Right forelimb (tissue), 1 donor: ENCODE measurements at places on chromosomes 16 and 17.

DNA sequence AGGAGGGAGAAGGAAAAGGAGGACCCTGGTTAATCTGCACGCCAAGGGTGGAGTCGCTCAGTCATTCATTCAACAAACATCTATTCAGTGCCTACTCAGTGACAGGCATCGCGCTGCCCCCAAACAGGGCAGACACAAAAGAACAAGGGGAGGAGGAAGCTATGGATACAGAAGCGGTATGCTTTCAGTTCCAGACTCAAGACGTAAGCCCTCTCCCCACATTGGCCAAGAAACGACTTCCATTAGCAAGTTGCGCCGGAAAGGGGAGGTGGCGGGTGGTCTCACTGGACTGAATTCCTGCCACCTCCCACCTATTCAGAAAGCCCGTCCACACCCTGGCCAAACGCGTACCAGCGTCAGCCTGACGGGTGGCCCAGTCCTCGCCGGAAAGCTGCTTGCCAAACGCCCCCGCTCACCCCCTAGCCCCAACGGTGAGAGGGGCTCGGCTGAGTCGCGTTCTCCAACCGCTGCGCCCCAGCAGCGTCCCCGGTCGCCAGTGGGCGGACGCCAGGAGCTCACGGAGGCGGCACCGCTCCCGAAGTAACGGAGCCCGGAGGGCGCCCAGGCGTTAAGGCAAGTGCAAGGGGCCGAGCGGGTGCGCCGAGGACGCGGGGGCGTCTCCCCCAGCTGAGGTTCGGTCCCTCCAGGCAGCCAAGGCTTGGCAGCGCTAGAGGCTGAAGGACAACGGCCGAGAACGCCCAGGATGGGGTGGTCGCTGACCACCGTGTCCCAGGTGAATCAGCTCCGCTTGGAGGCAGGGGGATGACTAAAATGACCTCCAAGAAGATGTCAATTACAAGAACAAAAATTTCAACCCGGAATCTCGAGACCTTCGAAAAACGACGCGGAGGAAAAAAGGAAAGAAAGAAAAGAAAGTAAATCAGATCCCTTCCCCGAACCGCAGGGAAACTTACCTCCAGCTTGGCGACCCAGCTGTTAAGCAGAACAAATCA, 470.7 kb downstream of the SOX9 start:
- peak; percentile 63 for DNase-seq

GRCh38 chr16:66271074-66272060, 95.1 kb upstream of the CDH5 start:
- DNase-seq, result no peak

DNA sequence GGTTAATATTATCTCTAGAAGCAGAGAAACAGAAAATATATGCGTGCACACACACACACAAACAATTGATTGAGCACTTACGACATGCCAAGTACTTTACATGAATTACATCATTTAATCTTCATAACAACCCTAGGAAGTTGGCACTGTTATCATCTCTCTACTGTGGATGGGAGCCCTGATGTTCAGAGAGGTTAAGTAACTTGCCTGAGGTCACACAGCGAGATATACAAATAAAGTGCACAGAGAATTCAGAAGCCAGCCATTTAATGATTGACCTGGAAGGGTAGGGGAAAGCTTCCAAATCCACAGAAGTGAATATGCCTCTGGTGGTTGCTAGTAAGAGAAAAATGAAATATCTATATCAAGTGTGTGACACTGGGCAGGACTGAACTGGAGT, 37.5 kb upstream of the GPR139 start:
- DNase-seq, result no peak

DNA sequence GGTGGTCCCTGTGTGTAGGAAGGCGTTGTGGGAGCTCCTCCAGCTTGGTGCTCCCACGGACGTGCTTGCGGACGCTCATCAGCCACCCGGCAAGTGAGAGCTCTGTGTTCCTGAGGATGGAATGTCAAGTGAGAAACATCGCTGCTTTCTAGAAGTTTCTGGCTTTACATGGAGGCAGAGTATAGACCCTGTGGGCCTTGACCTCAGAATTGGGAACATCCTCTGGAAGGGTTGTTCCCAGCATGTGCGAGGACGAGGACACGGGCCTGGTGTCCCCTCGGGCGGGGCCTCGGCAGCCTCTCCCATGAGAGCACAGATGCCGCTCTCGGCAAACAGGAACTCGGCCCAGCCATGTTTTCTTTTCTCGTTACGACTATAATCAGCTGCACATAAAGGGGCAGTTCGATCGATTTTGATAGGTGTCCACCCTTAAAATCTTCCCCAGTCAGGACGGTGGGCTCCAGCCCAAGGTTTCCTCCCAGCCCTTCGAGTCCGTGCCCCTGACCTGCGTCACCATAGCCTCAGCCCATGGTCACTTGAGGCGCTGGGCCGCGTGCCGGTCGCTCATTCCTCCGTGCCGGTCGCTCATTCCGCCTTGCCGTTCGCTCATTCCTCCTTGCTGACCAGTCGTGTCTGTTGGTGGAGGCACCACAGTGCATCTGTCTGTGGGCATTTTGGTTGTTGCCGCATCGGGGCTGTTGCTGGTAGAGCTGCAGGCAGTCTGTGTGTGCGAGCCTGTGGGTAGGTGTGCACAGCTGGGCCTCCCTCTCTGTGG, 91.3 kb upstream of the ZNF750 start:
- no peak for DNase-seq

GRCh38 chr17:36840796-36841195, 96.5 kb upstream of the LHX1 start:
- DNase-seq, result no peak

DNA sequence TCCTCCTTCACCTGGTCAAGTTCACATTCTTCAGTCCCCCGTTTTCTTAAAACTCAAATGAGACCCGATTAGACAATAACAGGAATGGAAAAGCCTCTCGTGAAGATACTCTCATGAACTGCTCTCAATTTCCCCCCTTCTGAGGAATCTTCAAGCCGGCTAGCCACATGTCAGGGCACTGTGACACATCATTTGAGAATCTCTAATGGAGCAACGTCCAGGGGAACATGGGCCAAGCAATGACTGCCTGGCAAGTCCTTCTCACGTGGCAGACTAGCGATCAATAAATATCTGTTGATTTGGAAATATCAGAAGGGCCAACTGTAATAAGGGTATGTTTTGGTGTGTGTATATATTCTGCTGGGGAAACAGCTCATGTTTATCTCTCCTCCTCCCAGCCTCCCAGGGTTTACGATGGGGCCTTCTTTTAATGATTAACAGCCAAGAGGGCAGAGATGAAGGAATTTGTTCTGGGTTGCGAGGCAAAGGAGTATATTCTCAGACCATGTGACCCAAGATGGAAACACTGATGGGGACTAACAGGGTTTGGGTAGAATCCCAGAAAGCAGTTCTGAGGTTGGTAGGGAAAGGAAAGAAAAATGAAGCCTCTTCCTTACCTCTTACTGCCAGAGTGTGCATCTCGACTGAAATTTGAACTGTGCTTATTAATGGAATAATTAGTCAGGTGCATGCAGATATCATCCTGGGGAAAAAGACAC, 21.4 kb downstream of the TTLL6 start:
- DNase-seq, result no peak

DNA sequence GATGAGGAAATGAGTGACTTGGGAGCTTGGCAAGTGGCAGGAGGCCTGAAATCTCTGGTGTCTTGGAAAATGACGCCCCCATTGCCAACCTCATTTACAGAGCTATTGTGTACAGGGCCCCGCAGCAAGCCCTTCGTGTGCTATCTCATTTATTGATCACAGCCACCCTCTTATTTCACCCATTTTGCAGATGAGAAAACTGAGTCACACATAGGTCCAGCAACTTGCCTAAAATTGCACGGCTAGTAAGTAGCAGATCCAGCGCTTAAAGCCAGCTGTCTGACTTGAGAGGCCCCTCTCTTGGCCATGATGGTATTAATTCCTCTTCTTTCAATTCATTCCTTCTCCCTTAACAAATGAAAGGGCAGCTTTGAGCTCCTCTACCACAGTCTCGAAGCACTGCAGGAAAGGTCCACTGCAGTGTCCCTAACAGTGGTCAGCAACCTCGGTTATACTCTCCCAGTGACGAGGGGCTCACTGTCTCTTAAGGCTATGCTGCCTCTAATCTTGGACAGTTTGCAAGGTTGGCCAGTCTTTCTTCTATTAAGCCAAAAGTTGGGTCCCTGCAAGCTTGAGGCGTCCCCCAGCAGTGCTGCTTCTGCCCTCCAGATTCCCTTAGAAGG, 162.2 kb downstream of the COPRS start:
- DNase-seq, result peak; percentile 54

- DNase-seq, result no peak
Observed at GRCh38 chr17:51645056-51645455, 384.7 kb downstream of the UTP18 start.

DNA sequence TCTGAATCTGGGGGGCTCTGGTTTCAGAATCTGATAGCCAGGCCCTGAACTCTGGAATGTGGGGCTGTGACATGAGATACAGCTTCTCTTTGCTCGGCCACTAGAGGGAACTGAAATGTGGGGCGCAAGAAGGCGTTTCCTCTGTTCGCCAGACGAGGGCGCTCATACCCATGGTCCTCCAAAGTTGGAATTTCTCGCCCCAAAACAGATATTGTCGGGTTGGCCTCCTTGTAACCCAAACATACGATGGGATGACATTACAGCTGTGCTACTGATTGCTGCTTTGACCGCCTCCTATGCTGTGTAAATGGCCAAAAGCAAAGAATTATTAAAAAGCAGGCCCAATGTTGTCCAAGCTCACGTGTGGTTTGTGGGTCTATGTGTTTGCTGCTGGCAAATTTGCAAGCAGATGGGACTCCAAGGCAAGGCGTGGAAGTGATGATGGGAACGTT, 13.1 kb upstream of the MSI2 start:
- DNase-seq, result peak; percentile 60

GRCh38 chr16:68009157-68009735, 6.5 kb downstream of the DPEP2NB start:
- DNase-seq, result no peak

DNA sequence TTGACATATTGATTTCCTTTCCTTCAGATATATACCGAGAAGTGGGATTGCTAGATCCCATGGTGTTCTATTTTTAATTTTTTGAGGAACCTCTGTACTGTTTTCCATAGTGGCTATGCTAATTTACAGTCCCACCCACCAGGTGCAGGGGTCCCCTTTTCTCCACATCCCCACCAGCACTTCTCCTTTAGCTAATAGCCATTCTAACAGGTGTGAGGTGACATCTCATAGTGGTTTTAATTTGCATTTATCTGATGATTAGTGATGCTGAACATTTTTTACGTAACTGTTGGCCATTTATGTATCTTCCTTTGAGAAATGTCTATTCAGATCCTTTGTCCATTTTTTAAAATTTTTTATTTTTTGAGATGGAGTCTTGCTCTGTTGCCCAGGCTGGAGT, 93.9 kb downstream of the SDR42E1 start:
- DNase-seq, result no peak

- no peak for DNase-seq
Observed at GRCh38 chr17:39963829-39964228, 1.0 kb downstream of the GSDMA start.

- DNase-seq, result no peak
Observed at GRCh38 chr16:52718046-52718445, 171.1 kb upstream of the TOX3 start.

- no peak for DNase-seq
Observed at GRCh38 chr17:49343273-49343672, 18.8 kb downstream of the ZNF652 start.

- DNase-seq, result peak; percentile 24
Observed at GRCh38 chr16:73418691-73419090, 370.8 kb upstream of the ZFHX3 start.

DNA sequence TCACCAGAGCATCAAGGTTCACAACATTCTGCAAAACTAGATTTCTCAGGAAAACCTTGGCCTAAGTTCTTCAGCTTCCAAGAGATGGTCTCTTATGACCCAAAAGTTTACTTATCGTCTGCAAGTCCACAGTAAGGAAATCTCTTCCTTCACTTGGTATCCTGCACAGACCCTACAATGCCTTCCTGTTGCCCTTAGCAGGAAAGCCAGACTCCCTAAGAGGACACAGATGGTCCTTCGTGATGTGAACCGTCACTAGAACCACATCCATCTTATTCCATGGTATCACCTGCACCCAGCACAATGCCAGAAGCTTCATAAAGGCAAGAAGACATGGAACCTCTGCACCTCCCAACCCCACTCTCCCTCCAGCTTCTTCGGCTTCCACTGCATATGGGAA, 34.1 kb downstream of the CMC2 start:
- no peak for DNase-seq

DNA sequence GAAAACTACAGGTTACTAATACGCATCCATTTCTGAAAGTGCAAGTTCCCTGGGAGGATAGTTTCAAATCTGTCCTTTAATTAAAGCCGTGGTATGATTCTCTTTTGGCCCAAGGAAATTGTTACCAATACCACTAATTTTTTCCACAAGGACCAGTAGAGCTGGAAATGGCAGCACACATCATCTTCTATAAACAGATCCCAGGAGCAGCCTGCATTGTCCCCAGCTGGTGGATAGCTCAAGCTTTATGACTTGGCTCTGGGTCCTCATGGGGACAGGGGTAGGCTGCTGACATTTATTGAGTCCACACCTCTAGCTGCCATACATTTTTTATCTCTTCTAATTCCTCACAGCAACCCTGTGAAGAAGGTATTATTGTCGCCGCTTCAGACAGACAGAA, 35.8 kb upstream of the BHLHA9 start:
- DNase-seq, result no peak

DNA sequence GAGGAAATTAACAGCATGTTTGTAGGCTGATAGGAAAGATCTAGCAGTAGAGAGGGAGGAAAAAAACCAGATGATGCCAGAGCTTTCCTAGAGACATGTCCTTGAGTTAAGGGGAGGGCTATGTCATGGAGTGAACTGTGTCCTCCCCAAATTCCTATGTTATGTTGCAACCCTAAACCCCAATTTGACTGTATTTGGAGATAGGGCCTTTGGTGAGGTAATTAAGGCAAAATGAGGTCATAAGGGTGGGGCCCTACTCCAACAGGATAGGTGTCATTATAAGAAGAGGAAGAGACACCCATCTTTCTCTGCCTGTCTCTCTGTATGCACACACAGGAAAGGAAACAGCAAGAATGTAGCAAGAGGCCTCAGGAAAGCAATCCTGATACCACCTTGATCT, 195.3 kb upstream of the AXIN2 start:
- DNase-seq, result no peak

GRCh38 chr17:14451729-14452191, 150.9 kb downstream of the HS3ST3B1 start:
- DNase-seq, result no peak

DNA sequence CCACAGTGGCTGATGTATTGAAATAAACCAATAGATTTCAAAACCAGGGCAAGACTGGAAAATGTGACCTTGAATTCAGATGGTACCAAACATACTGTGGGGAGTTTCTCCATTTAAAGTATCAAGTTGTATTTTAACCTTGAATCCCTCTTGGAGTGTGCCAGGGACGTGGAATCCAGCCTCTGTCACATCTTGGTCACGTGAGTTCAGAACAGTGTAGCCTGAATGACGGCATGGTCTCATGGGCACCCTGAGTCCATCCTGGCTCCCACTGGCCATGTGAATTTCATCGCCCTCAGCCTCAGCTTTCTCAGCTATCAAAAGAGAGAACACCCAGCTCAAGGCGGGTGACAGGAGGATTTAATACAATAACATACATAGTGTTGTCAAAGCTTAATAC, 6.8 kb downstream of the ZNF771 start:
- no peak for DNase-seq

GRCh38 chr17:41393294-41393693, 4.1 kb downstream of the KRT31 start:
- no peak for DNase-seq
